T-helper 22 cell (primary cell): ENCODE measurements at places on chromosomes 7 and 10.

DNA sequence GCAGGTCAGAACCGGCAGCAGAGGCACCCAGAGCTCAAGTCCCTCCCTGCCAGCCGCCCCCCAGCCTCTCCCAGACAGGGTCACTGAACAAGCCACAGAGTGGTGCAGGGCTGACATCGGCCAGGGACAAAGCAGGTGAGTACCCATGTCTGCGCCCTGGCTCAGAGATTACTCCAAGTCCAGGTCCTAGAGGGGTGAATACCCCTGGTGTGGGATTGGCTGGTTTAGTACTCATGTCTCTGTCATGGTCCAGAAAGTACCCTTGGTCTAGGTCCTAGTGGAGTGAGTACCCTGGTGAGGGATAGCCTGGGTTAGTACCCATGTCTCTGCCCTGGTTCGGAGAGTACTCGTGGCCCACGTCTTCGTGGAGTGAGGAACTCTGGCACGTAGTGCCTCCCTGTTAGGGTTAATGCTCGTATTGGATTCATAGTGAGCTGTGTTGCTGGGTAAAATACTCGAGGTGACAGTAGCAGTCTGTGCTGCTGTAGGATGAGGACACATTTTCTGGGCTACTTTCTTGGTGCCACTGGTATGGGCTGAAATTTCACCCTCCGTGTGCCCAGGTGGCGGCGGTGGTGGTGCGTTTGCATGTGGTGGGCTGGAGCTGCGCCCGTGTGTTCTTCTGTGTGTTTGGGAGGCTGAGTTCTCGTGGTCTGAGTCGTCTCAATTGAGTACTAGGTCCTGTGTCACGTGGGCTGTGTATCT is 25.5 kb upstream of the KNDC1 start:
- DNase-seq = no peak

GRCh38 chr7:2819161-2819953 is 24.8 kb downstream of the GNA12 start:
- no peak for DNase-seq

DNA sequence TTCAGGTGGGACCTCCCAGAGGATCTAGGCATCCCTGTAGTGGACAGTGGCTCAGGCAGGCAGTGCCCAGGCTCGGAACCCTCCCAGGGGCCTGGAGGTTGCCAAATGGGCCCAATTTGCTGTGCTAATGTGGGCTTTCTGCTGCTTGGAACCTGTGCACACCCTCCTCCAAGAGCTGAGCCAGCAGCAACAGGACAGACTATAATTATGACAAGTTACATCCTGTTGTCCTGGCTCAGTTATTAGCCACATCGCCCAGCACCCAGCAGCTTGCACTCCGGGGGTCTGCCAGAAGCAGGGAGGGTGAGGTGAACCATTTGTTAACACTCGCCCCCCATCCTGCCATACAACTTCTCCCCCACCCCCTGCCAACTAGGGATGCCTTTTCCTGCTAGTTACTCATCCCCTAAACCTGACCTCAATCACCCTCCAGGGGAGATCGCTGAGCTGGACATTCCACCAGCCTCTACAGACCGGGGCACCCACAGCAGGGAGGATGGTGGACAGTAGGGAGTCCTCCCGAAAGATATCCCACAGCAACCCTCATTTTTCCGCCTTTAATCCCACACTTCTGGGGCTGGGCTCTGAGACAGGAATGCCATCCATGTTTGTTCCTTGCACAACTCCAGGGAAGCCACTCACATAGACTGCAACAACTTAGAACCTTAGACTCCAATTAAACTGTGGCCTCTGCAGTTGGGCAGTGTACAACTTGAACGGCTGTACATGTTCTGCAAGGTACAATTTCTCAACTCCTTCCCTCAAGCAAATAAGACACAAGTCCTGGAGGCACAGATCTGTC is 7.9 kb upstream of the MYL10 start:
- no peak for DNase-seq

- DNase-seq = peak; percentile 62
These were observed at the start of gene SGMS1 for GRCh38 chr10:50623663-50624412. TSS of gene SGMS1 (minus strand) at chr10:50623956. CDS start at chr10:50344114, 279,842 bp downstream.

GRCh38 chr7:4240520-4241303 is 441.4 kb upstream of the FOXK1 start:
- no peak for DNase-seq

DNA sequence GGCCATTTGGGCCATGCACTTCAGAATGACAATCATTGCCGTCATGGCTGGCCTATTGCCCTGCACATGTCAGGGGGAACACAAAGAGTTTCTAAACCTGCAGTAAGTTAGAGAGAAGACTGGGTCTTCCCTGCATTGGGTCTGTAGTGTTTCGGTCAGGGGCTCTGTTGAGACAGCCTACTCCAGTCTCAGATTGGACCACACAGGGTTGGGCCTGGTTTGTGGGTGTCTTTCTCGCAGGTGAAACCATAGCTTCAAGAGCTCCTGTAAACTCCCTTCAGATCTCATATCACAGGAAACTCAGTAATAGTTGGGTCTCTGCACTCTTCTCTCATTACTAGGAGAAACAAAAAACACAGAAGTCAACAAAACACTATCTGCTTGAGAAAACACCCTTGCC is 7.3 kb upstream of the TARP start:
- DNase-seq = no peak

DNA sequence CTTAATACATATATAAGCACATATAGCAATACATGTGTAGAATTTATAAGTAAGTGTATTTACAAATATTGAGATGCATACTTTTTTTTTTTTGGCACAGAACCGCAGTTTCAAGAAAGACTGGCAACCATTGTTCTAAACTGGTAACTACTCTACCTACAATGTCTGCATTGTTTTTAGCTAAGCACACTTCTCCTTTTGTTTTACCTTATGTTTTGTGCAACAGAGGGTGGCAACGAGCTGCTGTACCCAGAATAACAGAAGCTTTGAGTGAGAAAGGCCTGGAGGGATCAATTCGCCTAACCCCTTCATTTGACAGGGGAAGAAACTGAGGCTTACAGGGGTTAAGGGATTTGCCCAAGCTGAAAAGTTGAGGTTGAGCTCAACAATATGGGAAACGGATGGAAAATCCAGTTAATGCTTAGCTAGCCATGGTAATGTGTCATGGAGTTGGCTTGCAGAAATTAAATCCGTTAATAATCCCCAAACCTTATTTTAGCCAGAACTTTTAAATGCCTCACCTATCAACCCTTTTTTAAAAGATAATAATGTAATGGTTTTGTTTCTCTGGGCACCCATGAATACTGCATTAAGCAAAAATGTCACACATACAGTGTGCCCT is 25.5 kb downstream of the FZD1 start:
- DNase-seq = no peak

DNA sequence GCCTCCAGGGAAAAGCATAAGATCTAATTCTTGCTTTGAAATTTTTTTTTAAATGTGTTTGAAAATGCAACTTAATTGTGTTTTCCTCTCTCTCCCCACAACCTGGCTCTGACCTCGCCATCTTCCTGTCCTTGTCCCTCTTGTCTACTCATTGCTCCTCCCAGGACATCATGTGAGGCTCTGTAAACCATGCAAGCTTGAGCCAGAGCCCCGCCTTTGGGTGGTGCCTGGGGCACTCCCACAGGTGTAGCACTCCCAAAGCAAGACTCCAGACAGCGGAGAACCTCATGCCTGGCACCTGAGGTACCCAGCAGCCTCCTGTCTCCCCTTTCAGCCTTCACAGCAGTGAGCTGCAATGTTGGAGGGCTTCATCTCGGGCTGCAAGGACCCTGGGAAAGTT is 9.8 kb upstream of the CDHR1 start:
- no peak for DNase-seq

GRCh38 chr7:102434039-102434486 is 688 bp downstream of the ORAI2 start:
- DNase-seq = no peak

GRCh38 chr10:10492420-10492819 is 525.3 kb upstream of the CELF2 start:
- no peak for DNase-seq

DNA sequence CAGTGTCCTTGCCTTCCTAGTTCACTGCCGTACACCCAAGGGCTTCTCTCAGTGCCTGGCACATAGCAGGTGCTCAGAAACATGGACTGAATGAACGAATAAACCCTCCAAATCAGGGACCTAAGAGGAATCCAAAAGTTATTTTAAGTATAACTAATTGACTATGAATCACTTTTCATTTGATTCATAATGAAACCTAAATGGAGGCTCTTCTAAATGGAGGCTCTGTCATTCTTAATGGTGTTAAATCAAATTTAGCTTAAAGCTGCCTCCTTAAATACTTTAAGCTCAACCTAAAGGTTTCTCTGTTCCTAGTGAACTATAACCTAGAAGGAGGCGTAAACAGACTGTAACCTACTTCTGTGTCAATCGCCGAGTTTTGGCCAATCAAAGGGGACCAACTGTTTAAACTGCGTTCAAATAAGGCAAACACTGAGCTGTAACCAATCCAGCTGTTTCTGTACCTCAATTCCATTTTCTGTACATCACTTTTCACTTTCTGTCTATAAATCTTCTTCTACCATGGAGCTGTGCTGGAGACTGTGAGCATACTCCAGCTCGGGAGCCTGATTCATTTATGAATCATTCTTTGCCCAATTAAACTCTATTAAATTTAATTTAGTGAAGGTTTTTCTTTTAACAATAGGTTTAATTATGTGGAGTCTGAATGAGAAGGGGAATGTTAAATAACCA is 11.0 kb downstream of the PYROXD2 start:
- no peak for DNase-seq

DNA sequence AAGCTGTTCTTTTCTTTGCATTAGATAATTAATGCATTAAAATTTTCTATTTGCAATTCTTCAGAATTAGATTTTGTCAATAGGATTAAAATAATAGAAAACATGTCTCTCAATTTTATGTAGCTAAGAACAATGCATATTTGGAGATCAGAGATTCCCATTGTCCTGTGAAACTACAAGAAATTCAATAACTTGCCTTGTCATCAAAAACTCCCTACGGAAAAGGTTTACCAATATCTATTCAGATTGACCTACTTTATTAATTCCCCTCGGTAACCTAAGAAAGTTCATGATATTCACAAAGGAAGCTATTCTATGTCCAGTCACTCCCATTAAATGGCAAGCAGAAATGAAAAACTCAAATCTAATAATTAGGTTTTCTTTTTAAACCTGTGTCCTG is 172.6 kb downstream of the SEMA3A start:
- no peak for DNase-seq

GRCh38 chr7:137454767-137455166 is 111.2 kb upstream of the PTN start:
- no peak for DNase-seq

- DNase-seq = no peak
These were observed 2.1 kb downstream of the NOS3 start for GRCh38 chr7:150992833-150993302.

DNA sequence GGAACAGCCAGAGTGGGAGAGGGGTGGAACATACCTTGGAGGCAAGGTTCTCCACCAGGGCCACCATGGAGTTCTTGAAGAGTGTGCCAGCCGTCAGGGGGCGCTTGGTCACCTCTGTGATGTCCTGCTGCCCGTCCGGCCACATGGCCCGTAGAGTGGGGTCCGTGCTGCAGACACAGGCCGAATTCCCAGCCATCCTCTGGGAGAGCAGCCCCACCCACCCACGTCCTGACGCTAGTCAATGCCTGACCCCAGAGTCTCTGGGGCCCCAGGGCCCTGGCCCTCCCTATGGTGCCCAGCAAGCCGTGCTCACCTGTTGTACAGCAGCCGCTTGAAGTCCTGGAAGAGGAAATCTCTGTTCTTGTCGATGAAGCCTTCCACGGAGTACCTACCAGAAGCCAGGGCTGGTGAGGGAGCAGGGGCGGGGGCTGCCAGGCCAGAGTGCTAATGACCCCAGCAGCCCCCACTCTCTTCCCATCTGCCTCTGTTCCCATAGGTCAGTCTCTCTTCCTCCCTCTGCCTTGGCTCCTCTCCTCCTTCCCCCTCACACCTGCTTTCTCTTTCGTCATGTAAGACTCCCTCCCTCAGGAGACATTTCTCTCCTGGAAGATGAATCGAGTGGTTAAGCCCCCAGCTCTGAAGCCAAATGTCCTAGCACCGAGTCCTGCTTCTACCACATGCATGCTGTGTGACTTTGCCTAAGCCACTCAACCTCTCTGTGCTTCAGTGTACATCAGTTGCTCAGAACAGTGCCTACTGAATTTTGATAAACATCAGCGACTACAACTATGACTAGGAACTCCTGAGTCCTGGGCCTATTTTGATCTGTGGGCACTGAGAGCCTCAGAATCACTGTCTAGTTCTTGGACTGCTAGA is 11.0 kb downstream of the MYO1G start:
- DNase-seq = no peak

- no peak for DNase-seq
These were observed 25.8 kb upstream of the GPNMB start for GRCh38 chr7:23220690-23221305.

GRCh38 chr7:151185762-151186639 is 1.0 kb downstream of the ASB10 start:
- DNase-seq = no peak

- no peak for DNase-seq
These were observed 7.4 kb upstream of the STEAP4 start for GRCh38 chr7:88314061-88314491.

DNA sequence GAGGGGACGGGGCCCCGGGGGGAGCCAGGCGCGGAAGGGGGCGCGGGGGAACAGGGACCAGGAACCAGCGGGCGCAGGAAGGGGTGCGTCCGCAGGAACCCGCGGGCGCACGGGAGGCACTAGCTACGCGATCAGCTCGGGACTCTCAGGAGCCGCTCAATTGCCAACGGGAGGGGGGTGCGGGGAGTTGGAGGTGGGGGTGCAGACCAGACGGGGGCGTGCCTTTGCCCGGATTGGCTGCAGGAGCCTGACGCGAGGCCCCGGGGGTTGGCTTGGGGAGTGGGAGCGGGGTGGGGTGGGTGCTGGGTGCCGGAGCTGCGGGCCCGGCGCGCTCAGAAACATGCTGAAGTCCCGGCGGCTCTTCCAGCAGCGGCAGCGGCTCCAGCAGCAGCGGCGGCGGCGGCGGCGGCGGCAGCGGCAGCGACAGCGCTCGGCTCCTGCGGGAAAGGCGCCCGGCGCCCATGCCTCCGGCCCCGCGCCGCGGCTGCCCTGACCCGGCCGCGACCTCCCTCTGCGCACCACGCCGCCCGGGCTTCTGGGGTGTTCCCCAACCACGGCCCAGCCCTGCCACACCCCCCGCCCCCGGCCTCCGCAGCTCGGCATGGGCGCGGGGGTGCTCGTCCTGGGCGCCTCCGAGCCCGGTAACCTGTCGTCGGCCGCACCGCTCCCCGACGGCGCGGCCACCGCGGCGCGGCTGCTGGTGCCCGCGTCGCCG is at the start of gene ADRB1:
Gene ADRB1, plus strand, starts transcription at position 335 of the 715 bp plus-strand sequence. Its CDS starts 267 bp downstream, at position 602.
- peak; percentile 39 for DNase-seq

- no peak for DNase-seq
These were observed 290.6 kb downstream of the PARD3 start for GRCh38 chr10:34524369-34525091.

- DNase-seq = no peak
These were observed 285.5 kb downstream of the SEMA3D start for GRCh38 chr7:84901366-84901765.

DNA sequence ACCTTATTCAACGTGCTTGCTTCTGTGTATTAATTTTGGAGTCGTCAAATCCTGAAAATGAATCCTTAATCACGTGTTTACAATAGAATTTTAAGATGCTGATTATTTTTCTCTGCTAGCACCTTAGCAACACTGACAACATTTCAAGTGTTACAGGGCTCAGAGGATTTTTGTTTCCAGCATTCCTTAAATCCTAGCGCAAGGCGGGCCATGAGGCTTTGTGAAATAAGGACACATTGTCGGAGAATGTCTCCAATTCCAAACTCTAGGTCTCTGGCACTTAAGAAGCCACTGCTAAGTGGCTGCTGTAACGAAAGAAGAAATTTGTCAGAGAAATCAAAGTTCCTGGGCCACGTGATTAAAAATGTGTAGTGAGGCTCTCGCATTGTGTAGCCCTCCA is 390.9 kb upstream of the CELF2 start:
- no peak for DNase-seq
